Neural crest cell (in vitro differentiated cells): ENCODE measurements at places on chromosomes 6 and 20.

DNA sequence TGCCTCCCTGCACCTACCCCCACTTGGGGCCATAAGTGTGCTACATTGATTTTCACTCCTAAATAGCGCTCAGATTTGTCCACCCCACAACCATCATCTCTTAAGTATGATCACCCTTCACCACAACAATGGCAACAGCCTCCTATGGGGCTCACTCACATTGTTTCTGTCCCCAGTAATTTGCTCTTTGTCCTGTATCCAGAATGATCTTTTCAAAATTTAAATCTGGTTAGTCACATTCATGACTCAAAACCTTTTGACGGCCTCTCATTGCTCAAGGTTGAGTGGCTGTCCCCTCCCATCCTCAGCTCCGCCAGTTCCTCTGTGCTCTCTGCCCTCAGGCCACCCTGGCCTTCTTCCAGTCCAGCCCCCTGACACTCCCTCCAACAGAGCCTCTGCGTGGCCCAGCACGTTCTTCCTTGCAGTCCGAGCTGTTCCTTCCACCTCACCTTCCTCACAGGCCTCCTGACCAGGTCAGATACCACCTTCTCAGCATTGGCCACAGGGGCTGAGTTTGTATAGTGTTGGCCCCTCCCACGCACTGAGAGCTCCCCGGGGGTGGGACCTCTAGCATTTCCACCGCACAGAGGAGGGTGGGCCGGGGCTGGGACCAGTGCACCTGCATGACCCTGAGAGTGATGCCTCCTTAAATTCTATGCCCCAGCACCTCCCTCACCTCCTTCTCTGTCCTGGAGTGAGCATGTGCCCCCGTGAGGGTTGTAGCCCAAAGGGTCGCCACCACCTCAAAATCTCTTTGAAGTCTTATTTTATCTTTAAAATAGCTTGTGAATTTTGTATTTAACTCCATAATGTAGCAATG lies 2.4 kb upstream of the PPP1R3G start:
- no peak for DNase-seq

- DNase-seq = peak; percentile 66
Observed at GRCh38 chr6:11241793-11242201, 9.3 kb upstream of the NEDD9 start.

DNA sequence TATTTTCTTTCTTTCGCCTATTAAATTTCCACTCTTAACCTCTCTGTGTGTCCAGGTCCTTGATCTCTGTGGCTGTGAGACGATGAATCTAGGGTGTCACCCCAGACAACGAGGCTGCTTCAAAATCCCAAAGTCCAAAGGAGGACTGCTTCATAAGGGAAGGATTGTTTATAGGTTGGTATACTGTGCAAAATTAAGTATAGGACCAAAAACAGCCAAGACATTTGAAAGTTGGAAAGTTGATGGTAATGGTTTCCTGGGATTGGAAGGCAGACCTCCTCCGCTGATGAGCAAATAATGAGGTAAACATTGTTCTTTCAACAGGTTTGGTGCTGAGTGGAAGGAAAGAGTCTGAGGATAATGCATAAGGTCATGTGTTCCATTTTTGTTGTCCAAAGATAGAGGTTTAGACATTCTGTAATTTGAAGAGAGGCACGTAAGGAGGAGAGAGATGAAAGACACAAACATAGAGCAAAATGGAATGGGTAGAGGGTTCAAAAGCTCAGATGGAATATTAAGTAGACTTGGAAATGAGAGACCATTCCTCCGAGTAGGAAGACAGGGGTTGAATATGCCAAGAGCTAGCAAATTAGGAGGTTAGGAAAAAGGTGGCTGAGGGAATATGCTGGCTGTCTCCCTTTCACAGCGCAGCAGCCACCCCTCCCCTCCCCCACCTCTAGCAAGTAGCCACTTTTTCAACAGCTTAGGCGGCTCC lies 24.8 kb downstream of the ZNF311 start:
- DNase-seq = no peak

DNA sequence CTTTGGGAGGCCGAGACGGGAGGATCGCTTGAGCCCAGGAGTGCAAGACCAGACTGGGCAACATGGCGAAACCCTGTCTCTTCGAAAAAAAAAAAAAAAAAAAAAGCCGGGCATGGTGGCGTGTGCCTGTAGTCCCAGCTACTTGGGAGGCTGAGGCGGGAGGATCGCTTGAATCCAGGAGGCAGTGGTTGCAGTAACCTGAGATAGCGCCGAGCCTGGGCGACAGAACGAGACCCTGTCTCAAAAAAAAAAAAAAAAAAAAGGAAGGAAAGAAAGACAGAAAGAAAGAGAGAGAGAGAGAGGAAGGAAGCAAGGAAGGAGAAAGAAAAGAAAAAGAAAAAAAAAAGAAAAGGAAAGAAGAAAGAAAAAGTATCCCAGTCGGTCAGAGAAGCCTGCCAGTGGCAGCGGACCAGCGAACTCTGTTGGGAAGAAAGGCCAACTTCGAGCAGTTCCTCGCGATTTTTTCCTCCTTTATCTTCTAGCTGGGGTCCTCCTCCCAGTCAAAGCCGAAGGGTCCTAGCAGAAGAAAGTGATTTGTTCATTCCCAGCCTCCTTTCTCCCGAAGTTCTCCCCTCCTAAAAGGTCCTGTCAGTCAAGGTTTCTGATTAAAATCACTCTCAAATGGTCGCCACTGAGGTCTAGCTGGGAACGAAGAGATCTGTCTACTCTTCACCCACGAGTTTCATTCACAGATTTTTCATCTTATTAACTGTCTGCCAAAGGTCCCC lies 2.4 kb upstream of the SYCP2L start:
- DNase-seq = no peak

GRCh38 chr6:15801912-15802311 lies 139.1 kb upstream of the DTNBP1 start:
- DNase-seq = no peak

- DNase-seq = no peak
Observed at GRCh38 chr6:41470029-41470330, 76.2 kb upstream of the FOXP4 start.

GRCh38 chr20:24995741-24996448 lies 3.3 kb upstream of the APMAP start:
- DNase-seq = no peak

DNA sequence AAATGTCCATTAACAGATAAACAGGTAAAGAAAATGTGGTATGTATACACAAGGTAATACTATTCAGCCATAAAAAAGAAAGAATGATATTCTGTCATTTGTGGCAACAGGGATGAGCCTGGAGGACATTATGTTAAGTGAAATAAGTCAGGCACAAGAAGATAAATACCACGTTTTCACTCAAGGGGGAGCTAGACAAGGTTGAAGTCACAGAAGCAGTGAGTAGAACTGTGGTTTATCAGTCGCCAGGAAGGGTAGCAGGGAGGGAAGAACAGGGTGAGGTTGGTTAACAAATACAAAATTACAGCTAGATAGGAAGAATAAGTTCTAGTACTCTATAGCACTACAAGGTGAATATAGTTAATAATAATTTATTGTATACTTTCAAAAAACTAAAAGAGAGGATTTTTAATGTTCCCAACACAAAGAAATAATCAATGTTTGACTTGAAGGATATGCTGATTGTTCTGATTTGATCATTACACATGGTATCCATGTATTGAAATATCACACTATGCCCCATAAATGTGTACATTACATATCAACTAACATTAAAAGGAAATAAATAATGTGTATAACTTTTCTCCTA lies 21.1 kb downstream of the RTN4IP1 start:
- DNase-seq = peak; percentile 9

DNA sequence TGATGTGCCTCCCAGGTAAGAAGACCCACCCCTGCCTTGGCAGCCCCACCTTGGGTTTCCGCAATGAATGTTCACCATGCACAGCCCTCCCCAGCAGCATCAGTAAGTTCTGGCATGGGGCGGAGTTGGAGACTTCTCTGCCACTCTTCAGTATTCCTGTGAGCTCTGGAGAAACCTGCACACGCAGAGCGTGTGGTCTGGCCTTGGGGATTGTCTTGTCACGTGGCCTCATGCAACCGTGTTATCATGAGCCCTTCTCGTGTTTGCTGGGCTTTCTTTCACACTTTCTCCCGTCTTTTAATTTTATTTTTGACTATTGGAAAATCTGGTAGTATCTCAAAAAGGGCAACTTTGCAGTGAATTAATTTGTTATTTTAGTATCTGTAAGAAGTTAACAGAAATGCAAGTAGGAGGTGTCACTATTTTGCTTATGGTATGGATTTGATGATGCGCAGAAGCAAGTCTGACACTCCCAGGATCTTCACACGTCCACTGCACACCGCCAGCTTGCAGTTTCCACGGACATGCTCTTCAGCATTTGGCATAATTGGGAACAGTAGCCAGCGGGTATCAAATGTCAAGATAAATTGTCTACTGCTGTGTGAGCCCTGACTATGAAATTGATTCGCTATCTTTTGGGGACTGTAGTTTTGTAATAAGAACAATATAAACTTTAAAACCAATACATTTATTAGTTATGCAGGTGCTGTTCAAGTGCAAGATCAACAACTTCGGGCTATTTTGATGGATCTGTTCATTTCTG lies 463.5 kb downstream of the QKI start:
- no peak for DNase-seq

GRCh38 chr6:16681260-16681873 lies 79.9 kb downstream of the ATXN1 start:
- no peak for DNase-seq

DNA sequence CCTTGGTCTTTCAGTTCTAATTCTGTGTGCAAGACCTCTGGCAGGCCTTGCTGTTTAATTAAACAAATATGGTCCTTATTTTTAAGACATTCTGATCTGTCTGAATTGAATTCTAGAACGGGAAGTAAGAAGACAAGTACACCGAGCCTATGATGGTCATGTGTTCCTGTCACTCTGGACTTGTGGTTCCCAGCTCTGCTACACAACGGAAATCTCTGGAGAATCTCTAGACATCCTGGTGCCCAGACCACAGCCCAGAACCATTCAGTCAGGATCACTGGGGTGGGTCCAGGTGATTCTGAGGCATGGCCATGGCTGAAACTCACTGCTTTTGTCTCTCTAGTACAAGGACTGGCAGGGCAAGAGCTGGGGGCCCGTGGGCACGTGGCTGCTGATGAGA lies 15.9 kb upstream of the KCNK16 start:
- no peak for DNase-seq

DNA sequence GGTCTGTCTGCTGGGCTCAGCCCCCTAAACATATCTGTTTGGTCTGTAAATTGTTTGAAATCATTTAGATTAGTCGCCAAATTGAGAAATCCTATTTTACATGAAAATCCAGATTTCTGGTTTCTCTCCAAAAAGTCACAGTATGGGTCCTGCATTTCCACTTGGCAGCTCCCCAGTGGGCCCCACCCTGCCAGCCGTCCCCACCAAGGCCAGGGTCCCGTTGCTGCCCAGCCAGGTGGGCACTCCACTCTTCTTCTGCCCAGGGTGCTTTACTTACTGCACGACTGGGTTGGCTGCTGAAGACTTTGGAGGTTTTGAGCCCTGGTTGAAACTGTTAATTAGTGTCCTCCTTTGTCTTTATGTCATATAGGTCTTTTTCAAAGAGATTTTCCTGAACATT lies 50.4 kb downstream of the ARFGEF2 start:
- DNase-seq = no peak

DNA sequence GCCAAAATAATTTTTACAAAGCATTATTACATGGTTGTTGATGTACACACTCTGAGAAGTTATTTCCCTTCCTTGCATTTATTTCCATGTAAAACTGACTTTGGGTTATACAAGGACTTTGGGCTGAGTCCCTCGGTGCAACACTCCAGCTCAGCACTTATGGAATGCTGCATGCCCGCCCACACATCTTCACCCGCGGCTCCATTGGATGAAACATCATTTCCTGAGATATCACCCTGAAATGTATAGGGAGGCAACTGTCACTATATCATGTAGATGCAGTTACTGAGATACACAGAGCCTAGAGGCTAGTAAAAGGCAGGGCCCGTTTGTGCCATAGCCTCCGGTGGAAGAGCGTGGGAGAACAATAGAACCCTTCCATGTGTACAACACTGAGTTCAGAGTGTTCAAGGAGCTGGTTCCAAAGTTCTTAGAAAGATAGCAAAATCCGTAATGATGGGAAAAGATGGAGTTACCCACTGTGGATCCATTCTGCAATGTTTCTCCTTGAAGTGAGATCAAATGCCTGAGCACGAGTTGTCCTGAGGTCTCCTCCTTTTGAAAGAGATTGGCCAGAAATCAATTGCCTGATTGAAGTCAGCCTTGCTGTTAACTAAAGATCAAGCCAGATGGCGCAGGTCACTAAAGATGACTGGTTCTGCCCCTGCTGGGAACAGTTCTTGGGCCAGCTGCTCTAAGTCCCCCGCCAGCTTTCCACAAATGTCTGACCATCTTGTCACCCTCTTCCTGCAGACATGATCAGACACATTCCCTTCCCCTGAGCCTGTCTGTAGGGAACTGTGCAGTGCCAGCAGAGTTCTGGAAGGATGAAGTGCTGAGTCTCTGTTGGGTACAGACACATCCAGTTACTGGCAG lies 100.9 kb upstream of the IYD start:
- DNase-seq = no peak

GRCh38 chr6:36685926-36686667 lies 7.6 kb downstream of the CDKN1A start:
- no peak for DNase-seq

- DNase-seq = no peak
Observed at GRCh38 chr20:37729909-37730308, 36.1 kb downstream of the CTNNBL1 start.

DNA sequence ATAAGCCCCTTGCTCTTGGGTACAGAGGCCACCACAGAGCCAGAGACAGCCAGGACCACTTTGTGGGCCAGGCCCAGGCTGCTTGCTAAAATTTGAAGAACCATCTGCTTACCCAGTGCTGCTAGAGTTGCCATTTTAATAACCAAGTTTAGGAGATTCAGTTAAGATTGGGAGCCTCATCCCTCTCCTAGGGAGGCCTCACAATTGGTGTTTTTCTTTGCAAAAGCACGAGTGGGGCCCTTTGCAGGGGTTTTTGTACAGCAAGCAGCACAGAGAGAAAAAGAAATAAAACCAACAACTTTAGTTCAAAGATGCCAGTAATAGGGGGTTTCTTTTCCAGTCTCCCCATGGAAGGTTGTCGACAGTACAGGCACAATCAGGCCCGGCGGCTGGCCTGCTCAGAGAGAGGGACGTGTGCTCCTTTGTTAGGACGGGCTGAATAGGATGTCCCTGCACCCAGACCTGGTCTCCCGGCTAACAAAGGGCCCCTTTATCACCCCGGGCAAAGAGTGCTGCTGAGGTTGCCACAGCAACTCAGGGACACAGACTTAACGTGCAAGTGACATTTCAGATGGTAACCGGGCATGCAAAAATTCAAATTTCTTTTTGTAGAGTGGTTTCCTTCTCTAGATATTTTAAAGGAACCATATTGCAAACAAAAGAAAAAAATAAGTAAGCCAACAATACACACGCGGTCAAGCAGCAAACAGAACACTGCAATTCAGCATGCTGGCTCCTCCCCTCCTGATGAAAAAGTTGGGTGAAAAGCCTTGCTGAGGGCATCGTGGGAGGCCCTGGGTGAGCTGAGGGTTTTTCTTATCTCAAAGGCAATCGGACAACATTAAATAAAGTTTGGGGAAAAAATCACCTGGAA lies 10.5 kb upstream of the TOX2 start:
- DNase-seq = peak; percentile 46

DNA sequence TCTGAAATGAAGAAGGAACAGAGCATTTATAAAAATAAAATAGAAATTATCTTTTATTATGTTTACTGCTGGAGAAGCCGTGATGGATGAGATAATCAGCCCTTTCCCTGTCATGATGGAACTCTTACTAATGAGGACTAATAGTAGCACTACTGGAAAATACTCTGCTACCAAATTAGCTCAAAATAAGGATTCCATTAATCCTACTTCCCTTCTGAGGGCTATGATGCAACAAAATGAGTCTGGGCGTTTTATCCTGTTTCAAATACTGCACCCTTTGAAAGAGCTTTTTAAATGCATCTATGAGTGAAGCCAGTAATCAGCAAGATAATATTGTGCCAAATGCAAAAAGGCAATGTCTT lies 59.3 kb upstream of the CARMIL1 start:
- no peak for DNase-seq

- no peak for DNase-seq
Observed at GRCh38 chr6:147417954-147418353, 90.5 kb upstream of the SAMD5 start.
